ENCODE measurements at places on chromosomes 2 and 18.

GRCh38 chr18:74346206-74346605, 30.6 kb downstream of the C18orf63 start:
- DNase-seq: no peak

DNA sequence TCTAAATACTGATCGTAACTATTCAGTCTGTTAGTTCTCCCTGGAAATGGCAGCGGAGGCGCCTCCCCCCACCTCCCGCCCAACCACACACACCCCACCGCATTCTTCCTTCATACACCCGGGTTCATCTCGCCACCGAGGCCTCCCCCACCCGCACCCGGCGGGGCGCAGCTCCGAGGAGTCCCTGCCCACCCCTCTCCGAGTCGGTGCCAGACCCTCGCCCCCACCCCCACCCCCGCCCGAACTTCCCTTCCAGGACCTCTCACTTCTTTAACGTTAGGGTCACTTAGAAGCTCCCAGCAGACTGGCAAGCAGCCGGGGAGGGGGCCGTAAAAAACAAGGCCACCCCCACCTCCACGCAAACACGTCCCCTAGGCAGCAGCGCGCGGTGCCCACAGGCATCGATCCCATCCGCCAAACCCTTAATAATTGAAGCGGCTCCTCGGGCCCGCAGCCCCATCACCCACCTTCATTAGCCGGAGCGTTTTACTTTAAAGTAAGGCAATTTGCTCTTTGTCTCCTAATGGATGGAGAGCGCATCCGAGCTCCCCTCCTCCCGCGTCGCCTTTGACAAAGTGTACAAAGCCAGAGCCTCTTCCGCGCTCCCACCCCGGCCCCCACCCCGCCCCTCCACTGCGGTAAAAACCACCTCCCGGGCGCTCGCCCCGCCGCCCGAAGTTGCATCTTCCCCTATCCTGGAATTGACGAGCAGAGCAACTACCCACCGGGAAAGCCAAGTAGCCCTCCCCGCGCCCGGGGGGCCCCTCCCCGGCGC, 624 bp downstream of the ZNF516 start:
- no peak for DNase-seq

DNA sequence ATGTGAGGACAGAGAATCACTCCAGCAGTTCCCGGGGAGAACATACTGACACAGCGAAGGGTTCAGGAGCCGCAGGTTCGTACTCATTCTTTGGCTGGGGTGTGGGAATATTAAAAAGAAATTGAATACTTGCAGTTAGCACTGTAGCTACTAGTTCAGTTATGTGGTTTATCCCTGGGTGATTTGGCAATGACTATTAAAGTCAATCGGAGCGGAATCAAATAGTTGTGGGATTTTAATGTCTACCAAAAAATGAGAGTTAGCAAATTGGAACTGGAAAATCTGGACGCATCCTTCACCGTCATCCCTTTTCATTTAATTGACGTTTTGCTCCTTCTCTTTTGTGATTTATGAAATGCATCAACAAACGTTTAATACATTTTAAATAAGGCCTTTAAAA, 50.8 kb downstream of the GBX2 start:
- no peak for DNase-seq

DNA sequence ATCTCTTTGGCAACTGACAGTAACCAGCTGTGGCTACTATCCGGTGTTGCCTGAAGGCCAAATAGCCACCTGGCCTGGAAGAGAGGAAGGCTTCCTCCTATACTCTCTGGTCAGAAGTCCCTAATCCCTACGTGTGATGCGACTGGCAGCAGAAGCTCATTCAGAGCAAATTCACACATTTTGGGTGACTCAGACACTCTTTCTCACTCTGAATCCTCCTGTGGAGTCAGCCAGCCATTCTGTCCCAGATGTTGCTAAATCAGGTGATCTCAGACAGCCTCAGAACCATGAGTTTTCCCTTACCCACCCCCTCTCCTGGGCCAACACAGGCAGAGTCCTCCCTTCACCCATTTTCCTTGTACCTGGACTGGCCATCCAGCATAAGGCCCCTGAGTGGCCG, 34.7 kb downstream of the CFAP53 start:
- DNase-seq: no peak

GRCh38 chr2:77310416-77310815, 211.8 kb downstream of the LRRTM4 start:
- DNase-seq: no peak

- DNase-seq: no peak
These were observed 60.4 kb downstream of the KCNJ3 start for GRCh38 chr2:154758871-154759270.

DNA sequence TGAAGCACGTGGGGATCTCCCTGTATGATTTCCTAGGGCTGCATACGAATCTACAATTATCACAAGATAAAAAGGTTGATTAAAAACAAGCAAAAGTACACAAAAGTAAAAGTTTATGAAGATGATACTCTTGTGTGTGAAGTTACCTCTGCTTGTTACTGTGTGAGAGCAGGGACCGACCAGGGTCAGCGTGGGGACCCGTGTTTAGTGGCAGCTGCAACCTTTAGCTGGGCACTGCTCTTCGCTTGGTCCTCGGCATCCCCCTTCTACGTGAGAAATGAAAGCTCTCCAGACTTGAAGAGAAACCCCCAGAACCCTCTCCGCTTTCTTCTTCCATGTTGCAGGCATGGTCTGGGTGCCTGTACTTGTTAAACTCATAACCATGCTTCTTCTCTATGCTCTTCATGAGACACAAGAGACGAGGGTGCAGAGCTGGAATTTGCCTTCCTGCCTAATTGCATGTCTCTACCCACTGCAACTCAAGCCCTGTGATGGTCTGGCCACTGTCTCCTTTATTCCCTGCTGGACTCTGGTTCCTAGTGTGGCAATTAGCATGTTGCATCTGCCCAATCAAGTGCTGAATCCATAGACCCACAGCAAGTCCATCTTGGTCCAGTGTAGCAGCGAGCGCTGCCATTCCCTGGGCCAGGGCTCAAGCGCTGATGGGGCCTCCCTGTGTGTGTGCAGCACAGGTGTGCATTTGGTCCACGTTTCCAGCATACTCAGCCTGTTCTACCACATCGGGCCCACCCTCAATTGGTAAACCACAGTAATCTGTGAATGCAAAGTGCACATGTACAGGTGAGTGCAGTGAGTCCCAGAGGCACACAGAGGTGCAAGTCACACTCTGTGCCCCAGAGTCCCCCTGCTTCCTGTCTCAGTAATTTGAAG, 88.5 kb downstream of the TWIST2 start:
- no peak for DNase-seq

- DNase-seq: no peak
These were observed 130.9 kb upstream of the SMAD7 start for GRCh38 chr18:49081511-49082155.

- DNase-seq: no peak
These were observed 1.7 kb upstream of the ICOS start for GRCh38 chr2:203934711-203935438.

GRCh38 chr2:121237980-121238665, 46.9 kb downstream of the TFCP2L1 start:
- DNase-seq: no peak

DNA sequence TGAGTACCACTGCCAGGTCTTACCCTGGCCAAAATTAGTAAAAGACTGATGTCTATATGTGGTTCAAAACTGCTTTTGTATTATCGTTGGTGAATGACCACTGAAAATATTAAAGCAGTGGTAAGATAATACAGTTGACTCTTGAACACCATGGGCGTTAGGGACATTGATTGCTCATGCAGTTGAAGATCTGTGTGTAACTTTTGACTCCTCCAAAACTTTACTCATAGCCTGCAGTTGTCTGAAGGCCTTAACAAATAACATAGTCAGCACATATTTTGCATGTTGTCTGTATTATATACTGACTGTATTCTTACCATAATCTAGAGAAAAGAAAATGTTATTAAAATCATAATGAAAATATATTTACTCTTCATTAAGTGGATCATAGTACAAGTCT, 5.8 kb upstream of the ANKRD12 start:
- DNase-seq: no peak

GRCh38 chr2:28615706-28616105, 119.8 kb downstream of the PLB1 start:
- DNase-seq: no peak

DNA sequence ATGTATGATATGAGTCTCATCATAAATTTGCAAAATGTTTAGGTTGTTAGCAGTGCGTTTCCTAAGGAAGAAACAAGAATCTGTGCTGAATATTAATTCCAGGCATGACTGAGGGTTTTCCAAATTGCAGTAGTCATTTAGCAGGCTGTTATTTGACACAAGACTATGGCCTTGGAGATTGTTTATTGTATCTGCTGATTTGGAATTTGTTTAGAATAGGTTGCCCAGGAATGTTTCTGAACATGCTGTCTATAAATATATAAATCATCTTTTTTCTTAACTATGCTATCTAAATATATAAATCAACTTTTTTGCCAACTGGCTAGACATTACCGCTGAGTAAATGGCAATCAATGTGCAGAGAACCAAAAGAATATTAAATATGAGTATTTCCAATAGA, 90.9 kb downstream of the DOK6 start:
- no peak for DNase-seq

GRCh38 chr18:23936381-23936958, 78.1 kb upstream of the TTC39C start:
- DNase-seq: no peak

- no peak for DNase-seq
These were observed 186.2 kb downstream of the MBD5 start for GRCh38 chr2:148207111-148207510.

Measured in amniotic stem cell (primary cell).